Stimulated activated CD4-positive, alpha-beta T cell treated with anti-CD3 and anti-CD28 coated beads, Interleukin-4, amount 100 ng/mL, for 24 hours (primary cell): ENCODE measurements at places on chromosomes 2 and 18.

DNA sequence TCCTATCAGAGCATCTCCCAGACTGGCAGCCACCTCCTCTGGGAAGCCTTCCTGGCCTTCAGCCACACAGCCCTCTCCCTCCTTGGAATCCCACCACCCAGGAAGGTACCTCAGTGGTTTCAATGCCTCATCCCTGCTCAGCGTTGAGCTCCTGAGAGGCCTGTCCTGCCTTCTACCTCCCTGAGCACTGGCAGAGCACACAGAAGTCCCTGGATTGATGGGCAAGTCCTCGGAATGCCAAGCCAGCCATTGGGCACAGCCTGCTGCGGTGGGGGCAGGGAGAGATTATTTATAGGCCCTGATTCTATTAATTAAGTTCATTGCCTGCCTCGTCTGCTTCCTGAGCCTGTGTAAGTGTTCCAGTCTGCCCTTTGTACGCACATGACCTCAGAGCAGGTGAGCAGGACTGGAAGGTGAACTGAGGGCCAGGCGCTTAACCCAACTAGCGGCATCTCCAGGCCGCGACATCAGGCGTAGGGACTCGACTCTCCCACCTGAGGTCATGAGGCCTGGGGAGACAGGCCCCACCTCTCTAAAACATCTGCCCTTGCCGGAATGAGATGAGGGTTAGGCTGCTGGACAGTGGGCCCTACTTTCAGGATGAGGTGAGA lies 63.4 kb downstream of the SMAD7 start:
- DNase-seq = no peak

- no peak for DNase-seq
Measured at GRCh38 chr2:207767461-207768167, 2.1 kb downstream of the FZD5 start.

DNA sequence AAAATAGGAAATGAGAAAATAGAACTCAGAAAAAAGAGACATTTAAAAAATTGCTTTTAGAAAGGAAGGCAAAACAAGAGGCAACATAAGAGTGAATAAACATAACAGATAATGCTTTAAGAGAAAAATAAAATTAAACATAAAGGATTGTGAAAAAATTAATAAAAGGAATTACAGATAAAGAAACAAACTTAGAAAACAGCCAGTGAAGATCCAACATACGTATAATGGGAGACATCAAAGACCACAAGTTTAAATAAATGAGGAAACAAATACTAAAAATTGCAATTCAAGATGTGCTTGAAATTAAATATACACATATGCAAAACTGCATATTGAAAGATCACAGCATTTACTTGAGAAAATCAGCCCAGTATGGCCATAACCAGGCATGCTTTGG lies 448.9 kb downstream of the NBAS start:
- DNase-seq = no peak

DNA sequence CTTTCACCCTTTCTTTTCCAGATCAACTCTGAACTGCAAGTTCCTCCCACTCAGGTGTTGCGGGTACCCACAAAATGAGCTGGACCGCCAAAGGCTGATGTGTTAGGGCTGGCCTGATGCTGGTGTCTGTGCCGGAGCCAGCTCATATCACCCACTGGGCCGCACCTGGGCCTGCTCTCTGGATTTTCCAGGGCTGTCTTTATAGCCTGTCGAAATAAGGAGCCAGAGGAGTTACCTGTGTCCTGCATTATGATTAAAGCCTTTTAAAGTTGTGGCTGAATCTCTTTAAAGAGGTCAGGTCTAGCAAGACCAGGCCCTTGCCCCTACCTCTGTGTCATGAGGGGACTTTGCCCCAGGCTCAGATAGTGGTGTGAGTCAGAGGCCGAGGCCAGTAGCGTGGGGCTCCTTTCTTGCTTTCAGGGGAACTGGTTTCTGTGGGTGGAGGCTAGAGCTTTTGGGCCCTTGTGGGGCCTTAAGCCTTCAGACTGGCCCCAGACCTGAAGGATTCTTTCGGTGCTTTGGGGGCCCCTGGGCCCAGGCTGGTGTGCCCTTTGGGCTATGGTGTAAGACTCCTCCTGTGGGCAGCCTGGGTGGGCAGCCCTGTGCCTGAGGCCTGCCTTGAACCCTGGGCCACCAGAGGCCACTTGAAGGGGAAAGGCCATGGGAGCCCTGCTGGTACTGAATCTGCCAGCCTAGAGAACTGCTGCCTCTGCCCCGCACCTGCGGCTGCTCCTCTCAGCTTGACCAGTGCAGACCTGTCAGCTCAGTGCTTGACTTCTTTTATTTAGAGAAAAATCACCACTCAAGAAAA lies 21.3 kb downstream of the OTOF start:
- no peak for DNase-seq

GRCh38 chr2:208254871-208255556 lies at the start of gene IDH1:
Gene IDH1 (minus strand): TSS chr2:208255071. CDS start chr2:208251551, 3,520 bp downstream.
- DNase-seq = peak; percentile 96

DNA sequence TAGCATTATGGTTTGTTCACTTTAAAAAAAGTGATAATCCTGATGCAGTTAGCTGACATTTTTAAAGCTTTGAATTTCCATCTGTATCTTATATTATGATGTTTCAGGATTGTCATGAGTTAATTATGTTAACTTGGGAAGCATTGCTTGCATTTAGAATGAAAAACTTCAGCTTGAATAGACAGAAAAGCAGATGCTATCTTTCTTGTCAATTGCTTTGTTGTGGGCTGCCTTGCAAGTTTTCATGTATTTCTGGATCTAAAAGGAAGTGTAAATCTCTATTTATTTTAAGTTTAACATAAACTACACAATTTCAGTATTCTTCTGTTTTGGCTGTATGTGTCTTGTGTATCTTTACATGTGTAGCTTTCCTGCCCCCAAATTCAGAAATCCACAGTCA lies 479.5 kb downstream of the ARHGAP15 start:
- no peak for DNase-seq

GRCh38 chr2:101828673-101829334 lies 131.3 kb downstream of the MAP4K4 start:
- no peak for DNase-seq

- no peak for DNase-seq
Measured at GRCh38 chr2:101052147-101052546, 50.1 kb downstream of the RPL31 start.

DNA sequence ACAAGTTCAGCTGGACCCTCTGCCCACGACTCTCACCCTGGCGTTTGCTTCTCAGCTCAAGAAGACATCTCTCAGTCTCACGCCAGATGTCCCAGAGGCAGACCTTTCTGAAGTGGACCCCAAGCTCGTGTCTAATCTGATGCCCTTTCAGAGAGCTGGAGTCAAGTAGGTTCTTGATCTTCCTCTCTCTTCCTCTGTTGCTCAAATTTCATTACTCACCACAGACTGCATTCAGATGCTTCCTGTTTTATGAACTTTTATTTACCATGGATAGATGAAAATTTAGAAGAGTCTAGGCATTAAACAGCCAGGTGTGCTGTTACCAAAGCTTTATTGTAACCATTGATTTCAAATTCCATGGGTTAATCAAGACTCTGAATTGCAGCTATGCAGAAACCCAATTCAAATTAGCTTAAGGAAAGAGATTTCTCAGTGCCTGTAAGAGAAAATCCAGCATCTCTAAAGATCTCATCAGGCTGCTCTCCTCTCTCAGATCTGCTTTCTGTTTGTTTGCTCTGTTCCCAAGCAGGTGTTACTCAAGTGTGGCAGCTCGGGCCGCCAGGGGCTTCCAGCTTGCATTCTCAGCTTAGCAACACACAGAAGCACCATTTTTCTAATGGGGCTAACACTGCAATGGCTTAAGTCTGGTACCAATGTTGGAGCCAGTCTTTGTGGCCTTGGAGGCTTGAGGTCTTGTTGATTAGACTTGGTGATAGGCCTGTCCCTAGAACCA lies 16.5 kb downstream of the SMARCAL1 start:
- DNase-seq = no peak

DNA sequence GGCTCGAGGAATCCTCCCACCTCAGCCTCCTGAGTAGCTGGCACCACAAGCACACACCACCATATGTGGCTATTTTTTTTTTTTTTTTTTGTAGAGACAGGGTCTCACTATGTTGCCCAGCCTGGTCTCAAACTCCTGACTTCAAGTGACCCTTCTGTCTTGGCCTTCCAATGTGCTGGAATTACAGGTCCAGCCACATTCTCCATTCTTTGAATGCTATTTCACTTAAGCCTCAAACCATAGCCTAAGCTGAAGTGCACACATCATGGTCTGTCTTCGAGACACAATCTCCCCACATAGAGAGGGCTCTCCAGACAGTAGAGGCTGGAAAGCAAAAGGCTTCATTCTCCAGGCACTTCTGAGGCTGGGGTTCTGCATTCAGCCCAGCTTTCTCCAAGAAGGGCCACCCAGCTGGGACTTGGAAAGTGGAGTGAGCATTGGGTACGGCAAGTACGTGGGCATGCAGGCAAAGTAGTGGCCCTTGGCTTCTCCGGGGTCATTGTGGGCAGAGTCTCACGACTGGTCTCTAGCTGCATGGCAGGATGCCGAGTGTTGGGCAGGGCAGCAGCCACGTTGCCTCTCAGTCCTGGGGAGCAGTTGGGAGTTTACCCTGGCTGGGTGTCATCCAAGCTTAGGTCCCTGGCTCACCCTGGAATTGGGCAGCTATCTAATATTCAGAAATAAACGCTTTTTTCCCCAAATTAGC lies 78.2 kb upstream of the SMAD7 start:
- DNase-seq = no peak

DNA sequence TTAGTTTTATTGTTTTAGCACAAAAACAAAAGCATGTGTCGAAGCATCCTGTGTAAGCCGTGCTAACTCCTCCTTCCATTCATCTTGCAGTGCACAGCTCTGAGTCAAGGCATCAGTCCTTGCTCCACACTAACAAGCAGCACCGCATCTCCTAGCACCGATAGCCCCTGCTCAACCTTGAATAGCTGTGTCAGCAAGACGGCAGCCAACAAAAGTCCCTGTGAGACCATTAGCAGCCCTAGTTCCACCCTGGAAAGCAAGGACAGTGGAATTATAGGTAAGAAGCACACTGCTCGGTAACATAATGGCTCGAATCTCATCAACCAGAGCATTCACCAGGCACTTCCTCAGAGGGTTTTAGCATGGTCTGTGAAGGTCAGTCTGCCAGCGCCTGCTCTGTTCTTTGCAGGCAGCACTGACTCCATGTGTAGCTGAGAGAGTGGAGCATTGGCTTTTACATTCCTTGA lies 136.2 kb downstream of the WDSUB1 start:
- DNase-seq = no peak

GRCh38 chr18:22822841-22823508 lies 110.2 kb upstream of the RBBP8 start:
- no peak for DNase-seq

- no peak for DNase-seq
Measured at GRCh38 chr18:32688821-32689220, 84.0 kb downstream of the KLHL14 start.

DNA sequence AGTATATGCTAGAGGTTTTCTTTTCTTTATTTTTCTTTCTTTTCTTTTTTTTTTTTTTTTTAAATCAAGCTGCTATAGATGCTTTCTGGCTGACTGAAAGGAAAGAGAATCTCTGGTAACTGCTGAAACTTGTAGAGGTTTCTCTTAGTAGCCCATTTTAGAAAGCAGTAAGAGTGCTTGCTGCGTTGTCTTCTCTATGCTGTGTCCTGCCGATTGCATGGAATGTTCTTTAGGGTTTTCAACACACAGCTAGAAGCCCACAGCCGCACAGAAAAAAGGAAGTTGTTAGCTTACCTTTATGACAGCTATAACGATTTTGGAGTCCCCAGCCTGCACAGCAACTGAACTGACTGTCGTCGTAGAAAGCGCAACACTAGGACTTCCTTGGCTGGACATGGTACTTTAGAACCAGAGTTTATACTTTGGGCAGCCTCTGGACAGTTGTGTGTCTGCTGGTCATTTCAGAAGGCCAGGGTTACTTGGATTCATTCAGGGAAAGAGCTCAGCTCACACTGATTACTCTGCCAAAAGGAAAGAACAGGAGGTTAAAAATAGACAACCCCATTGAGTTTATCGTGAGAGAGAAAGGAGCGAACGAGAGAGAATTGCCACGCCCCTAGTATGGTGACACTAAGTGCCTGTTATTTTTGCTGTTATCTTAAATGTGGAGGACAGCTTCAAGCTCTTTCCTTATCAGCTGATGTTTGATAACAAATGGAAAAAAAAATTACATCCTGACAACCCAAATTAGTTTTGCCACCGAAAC lies at the start of gene CCDC141:
Gene CCDC141 (minus strand): TSS at position 592 of the 766 bp plus-strand sequence. CDS start 196 bp downstream, at position 396.
- DNase-seq = peak; percentile 5

GRCh38 chr2:88603146-88603545 lies 24.1 kb downstream of the EIF2AK3 start:
- DNase-seq = no peak

DNA sequence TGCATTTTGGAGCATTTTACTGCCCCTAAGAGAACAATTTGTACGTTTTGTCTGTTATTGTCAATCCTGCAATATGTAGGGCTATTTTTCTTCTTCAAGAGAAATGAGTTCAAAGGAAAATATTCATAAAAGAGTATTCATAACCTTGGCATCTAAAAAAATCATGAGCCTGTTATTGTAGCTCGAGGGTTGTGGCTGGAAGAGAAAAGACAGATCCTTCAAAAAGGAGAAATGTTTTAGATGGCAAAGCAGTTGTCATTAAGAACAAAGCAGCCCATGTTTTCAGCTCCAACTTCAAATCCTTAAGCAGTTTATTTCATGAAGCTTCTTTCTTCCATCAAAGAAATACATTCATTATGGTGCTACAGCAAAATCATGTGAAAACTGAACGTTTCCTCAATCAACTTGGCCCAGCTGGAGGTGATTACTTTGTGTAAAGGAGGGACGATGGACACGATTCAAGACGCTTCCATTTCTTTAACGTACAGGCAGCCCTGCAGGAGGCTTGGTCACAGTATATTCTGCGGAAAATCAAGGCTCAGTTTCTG lies 31.4 kb downstream of the QPCT start:
- DNase-seq = no peak

DNA sequence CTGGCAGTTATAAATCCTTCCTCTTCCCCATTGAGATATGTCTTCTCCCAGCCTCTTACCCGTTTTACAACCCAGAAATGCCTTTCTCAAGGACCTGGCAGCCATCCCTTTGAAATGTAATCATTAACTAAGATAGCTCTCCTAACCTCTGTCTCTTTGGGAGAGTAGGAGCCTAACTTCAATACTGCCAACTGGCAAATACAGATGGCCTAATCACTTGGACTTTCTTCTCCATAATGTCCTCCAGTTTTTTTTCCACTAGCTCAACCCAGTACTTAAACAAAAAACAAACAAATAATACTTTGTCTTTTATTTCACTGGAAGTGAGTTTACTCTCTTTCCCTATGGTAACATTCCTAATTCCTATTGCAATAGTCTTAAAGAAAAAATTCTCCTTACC lies 1391.1 kb downstream of the SUCLG1 start:
- DNase-seq = no peak

DNA sequence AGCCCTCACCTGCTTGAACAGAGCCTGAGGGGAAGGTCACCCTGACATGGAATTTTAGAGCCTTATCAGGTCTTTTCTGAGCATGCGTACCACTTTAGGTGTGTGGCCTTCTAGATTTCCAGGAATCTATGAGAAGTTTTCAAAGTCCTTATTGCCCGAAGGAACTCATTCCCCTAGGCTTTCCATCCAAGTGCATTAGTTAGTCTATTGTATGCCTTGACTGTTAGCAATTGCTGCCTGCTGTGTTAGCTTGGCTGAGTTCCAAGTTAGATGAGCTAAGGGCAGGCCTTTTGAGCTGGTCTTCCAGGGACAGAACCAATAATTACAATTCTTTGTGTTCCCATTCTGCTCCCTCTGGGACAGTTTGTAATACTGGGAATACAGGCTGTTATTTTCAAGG lies 30.8 kb upstream of the PUM2 start:
- no peak for DNase-seq

- DNase-seq = no peak
Measured at GRCh38 chr18:55573386-55573785, 14.6 kb downstream of the TCF4 start.

GRCh38 chr2:179936654-179937053 lies 70.4 kb downstream of the CWC22 start:
- peak; percentile 10 for DNase-seq

- DNase-seq = no peak
Measured at GRCh38 chr2:170425281-170425751, 247.4 kb downstream of the MYO3B start.
